Stimulated activated CD8-positive, alpha-beta memory T cell treated with anti-CD3 and anti-CD28 coated beads, Interleukin-15, amount 100 ng/mL, for 4 hours (primary cell): ENCODE measurements at places on chromosomes 2 and 18.
A peak's percentile ranks its signal among the peaks of the same experiment; 100 is the strongest.

- DNase-seq, result no peak
Measured at GRCh38 chr2:108316461-108317258, 28.0 kb downstream of the SULT1C2 start.

GRCh38 chr2:176104316-176105077 is 2.6 kb upstream of the HOXD11 start:
- DNase-seq, result no peak

GRCh38 chr2:132588576-132588975 is 81.4 kb downstream of the LYPD1 start:
- no peak for DNase-seq

- no peak for DNase-seq
Measured at GRCh38 chr2:98433363-98433964, 11.2 kb upstream of the INPP4A start.

DNA sequence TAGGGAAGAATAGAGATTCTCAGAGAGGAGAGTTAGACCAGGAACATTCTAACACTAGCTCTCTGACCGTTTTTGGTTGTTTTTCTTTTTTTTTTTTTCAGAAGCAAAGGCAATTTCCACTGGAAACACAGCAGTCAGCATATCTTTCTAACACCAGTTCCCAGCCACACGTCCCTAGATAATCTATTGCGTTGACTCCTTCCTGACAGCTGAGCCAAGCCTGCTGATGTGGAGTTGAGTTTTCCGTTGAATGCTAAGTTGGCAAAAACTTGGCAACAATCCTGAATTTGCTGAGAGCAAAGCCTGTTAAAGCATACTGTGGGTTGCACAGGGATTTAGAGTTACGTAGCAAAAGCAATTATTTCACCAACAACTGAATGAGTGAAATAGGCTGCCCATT is 19.3 kb downstream of the GAD1 start:
- DNase-seq, result no peak

- DNase-seq, result no peak
Measured at GRCh38 chr2:67974559-67975430, 88.0 kb downstream of the C1D start.

GRCh38 chr2:98086491-98087446 is at the start of gene VWA3B:
Gene VWA3B, plus strand, starts transcription at chr2:98087167. Its CDS starts 5,926 bp downstream, at chr2:98093093.
- no peak for DNase-seq

- no peak for DNase-seq
Measured at GRCh38 chr2:119629323-119629825, 49.6 kb upstream of the TMEM177 start.

- DNase-seq, result no peak
Measured at GRCh38 chr2:183070942-183071844, 7.4 kb upstream of the DUSP19 start.

DNA sequence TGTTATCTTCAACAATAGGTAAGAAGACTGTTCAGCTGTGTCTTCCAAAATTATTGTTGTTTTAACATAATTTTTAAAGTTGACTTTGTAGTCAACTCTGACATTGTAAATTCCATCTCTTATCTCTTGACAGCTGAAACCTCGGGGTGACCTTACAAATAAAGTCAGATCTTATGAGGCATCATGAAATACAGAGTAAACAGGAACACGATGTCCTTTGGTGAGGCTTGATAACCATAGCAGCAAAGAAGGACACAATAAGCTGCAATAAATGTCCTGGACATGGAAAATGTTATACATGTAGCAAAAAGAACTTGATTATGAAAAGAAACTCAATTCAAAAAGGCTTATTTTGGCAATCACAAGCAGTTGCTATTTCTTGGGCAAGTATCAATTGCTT is 618.9 kb upstream of the SLC39A10 start:
- DNase-seq, result no peak

DNA sequence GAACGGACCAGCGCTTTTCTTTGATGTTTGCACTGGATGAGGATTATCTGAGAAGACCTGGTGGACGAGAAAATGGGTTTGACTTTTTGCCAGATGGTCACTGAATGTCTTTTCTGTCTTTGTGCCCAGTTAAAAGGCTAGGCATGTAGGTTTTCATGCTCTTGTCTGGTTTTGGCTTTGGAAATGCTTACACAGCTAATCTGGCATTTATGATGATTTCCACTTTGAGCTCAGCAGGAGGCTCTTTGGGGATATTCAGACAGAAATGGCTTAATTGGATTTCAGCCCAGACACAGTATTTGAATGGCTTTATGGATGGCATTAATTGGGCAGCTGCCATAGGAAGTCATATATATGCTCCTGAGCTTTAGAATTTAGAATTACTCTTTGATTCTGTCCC is 59.6 kb downstream of the NCK2 start:
- no peak for DNase-seq

GRCh38 chr2:42386682-42387081 is 25.7 kb upstream of the COX7A2L start:
- no peak for DNase-seq

GRCh38 chr18:37297106-37297505 is 268.5 kb downstream of the CELF4 start:
- DNase-seq, result no peak

- no peak for DNase-seq
Measured at GRCh38 chr2:201007584-201007998, 44.1 kb upstream of the ORC2 start.

DNA sequence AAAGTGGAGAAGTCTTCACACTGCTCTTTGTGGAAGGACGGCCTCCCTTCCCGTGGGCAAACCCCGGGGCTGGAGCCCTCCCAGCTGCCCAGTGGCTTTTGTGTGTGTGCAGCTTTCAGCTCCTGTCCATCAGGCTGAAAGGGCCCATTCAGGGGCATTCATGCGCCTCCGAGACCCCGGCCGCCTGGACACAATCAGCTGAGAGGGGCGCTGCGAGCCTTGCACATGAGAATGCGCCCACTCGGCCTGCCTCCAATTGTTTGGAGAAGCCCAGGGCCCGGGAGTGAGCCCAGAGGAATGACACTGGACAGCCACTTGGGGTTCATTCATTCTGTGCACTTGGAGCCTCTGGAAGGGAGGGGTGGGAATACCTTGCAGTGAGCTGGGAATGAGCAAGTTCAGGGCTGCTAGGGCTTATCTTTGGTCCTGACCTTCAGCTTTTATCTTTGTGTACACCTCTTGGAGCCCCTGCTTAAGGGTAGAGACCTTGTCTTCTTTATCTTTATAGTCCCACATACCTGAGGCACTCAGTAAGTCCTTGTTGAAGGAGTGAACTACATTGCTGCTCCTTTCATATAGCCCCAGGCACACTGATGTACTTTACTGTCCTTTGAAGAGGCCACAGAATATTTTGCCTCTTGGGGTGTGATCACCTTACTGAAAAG is 56.5 kb downstream of the TCF7L1 start:
- no peak for DNase-seq

DNA sequence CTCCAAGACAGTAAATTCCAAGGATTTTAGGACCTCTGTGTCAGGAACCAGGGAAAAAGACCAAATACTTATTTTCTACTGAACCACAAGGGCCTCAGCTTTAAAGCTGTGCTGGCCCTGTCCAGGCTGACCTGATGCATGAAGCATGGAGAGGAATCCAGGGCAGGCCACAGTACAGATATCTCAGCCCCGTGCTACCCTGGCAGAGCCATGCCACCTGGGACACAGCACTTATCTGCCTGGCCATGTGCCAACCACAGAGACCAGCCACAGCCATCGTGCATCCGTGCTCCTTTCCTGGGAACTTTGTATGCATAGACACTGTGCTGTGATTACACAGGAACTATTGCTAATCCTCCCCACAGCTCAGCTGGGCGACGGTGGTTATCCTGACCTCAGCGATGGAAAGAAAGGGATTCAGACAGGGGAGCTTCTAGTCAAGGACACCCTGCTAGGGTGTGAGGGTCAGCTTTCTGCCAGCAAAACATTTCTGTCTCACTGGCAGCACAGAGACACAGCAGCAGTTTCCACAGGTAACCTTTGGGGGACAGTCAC is 687.4 kb upstream of the ID2 start:
- no peak for DNase-seq

- DNase-seq, result no peak
Measured at GRCh38 chr18:58209326-58209725, 165.3 kb downstream of the NEDD4L start.

DNA sequence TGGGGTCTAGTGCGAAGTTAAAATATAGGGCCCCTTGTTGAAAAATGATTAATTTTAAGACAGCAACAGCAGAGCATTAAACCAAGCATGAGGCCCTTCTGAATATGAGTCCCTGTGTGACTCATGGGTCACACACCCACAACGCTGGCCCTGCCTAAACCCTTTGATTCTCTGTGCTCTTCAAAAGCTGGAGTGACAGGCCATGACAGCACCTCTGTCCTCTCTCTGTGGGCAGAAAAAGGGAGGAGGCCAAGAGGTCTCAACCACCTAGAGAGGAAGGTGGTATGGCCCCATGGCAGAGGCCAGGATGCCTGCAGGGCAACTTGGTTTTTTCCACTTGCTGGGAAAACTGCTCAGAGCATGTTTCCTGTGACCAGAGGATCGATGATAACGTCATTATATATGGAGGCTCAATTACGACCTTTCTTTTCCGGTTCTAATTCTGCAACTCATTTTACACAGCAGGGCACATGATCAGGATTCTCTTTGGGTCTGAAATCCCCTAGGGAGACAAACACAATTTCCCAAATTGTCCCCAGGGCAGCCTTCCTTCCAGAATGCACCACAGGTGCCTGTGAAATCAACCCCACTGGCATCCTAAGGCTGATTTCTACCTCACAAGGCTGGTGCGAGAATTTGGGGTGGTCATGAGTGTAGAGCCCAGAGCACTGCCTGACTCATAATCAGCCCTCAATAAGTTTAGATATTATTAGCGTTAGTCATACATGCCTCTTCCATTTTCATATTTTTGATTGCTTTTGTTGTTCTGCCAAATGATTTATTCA is 102.0 kb upstream of the PPP1CB start:
- no peak for DNase-seq

DNA sequence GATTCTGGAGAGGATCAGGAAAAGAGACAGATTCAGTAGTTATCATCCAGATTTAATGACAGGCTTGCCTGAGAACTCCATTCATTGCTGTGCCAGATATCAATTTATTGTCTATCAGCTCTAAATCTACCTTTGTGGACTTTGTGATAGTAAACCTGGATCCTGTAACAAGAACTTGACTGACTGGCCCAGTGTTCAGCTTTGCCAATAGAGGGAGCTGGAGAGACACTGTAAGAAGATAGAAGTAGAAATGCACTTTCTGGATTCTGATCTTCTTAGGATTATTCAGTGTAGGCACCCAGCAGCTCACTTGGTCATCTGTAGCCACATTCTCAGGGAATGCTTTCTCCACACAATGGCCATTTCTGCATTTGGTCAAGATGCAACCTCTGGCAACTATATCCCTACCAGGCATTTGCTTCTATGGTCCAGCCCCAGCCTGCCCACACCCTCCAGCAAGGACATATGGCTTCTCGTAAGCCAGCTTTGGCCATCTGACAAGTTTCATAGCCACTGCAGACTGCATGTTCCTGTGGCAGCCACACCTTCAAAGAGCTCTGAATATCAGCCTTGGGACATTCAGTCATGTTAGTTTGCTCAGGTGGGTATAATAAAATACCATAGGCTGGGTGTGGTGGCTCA is 6.1 kb upstream of the SERPINB8 start:
- DNase-seq, result peak; percentile 27

DNA sequence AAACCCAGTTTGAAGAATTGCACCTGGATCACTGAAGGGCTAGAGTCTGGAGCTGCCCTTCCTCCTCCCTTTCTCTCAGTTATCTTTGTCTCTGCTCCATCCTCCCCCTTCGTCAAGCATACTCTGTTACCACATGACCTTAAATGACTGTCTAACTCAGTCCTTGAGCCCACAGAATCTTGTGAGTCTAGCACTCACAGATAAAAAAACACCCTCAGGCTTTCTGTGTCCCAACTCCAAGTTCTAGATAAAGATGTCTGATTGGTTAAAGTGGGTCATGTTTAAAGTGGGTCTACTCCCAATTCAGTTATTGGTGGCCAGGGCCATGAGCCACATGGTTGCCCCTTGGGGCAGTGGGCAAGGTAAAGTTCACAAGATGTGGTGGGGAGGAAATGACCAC is 53.5 kb upstream of the CYP1B1 start:
- no peak for DNase-seq

DNA sequence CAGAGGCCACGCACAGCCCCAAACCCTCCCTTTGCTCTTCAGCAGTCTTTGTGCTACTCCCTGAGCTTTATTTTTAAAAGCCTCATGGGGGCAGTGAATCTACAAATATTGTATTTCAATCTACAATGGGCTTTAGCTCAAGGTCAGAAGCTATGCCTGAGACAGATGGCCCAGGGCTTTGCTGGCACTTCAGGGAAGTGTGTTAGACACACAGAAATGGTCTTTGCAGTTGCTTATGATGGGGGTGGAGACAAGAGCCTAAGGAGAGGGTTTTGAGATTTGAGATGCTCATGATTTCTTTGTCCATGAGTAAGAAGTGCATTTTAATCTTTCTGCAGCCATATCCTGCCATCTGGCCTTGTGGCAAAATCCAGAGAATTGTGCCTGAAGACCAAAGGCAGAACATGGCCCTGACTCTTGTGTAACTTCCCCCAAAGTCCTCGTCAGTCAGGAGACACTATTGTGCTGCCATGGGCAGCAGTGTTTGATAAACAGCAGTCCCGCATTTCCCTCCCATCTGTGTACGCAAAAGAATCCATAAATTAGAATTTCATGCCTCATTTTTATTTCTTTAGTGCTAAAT is 92.6 kb downstream of the VAPA start:
- no peak for DNase-seq
